Activated naive CD8-positive, alpha-beta T cell treated with anti-CD3 and anti-CD28 coated beads, Interleukin-2, amount 10 ng/mL, durations not matched to agents 7 days and 5 days (primary cell): ENCODE measurements at places on chromosomes 12 and 14. TPM values are rescaled to one million over a fixed set of nuclear protein-coding genes. Genes with fewer than 3 reads are reported as not detected.

GRCh38 chr12:94427501-94428381, 31.9 kb downstream of the CEP83 start:
- no peak overlapping the region for H3K27ac ChIP-seq
- peaks cover 5% of the 10 kb centered on the region for H3K4me1 ChIP-seq
- peaks cover 57% of the 10 kb centered on the region for H3K36me3 ChIP-seq
- H3K27me3 ChIP-seq, result no peaks in the 10 kb centered on the region
- DNase-seq, result no peak

DNA sequence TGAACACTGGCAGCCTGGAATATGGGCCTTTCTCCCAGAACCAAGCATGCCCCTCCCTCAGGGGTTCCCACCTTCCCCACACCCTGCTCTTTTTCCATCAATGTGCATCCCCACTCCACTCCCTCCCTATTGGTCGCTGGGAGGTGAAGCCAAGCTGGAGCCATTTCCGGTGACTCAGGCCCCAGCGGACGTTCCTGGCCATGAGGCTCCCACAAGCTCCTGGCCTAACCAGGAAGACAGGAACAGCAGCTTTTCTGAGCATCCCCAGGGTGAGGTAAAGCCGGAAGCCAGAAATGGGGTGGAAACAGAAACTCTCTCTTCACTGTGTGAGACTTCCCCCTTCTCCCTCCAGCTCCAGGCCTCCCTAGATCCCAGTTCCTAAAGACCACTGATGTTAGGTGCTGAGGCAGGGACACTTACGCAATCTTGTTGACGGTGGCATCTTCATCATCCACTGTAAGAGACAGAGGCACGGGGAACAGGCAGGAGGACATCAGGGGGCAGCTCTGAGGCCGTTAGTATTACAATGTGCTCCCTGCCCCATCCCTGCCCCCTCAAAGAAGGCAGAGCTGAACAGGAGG, 5.1 kb downstream of the LMBR1L start:
- no peak overlapping the region for H3K4me3 ChIP-seq
- H3K4me1 ChIP-seq, result peaks cover 26% of the 10 kb centered on the region
- no peak for DNase-seq
- no peak overlapping the region for H3K27ac ChIP-seq

The COQ5 gene
- total RNA-seq, result 24.6 TPM

The IL31 gene
- total RNA-seq, result not detected

The STAC3 gene
- 10.7 TPM for total RNA-seq
